ENCODE measurements at places on chromosomes 12 and 14. TPM values are rescaled to one million over a fixed set of nuclear protein-coding genes. Genes with fewer than 3 reads are reported as not detected.

UTP20 gene
- total RNA-seq, result 24.3 TPM

E2F7 gene
- total RNA-seq, result 5.2 TPM

TDG gene
- total RNA-seq, result 57.5 TPM

ZNF10 gene
- 48.7 TPM for total RNA-seq

OTUB2 gene
- total RNA-seq, result 3.8 TPM

SLC25A47 gene
- total RNA-seq, result 0.22 TPM

GZMH gene
- not detected for total RNA-seq

ANKRD33 gene
- 4.2 TPM for total RNA-seq

CCDC175 gene
- total RNA-seq, result 8.6 TPM

TBC1D30 gene
- 17.1 TPM for total RNA-seq

GMFB gene
- 96.9 TPM for total RNA-seq

MYF6 gene
- total RNA-seq, result 19.2 TPM

TMEM119 gene
- total RNA-seq, result 51.7 TPM

PLEKHG7 gene
- total RNA-seq, result 1.2 TPM

CLEC1B gene
- total RNA-seq, result 1.5 TPM

COPS7A gene
- 47.9 TPM for total RNA-seq

RND1 gene
- total RNA-seq, result 2.3 TPM

GDF3 gene
- total RNA-seq, result not detected

PLEKHD1 gene
- 2.0 TPM for total RNA-seq

NANOG gene
- not detected for total RNA-seq

TAS2R31 gene
- 30.5 TPM for total RNA-seq

ALDH2 gene
- total RNA-seq, result 31.5 TPM

KERA gene
- total RNA-seq, result 52.3 TPM

AICDA gene
- total RNA-seq, result 0.66 TPM

KRAS gene
- 32.5 TPM for total RNA-seq

ASCL1 gene
- total RNA-seq, result 42.0 TPM

KRT6C gene
- not detected for total RNA-seq

LARP4 gene
- total RNA-seq, result 98.0 TPM

FLRT2 gene
- 89.6 TPM for total RNA-seq

RFX4 gene
- 0.11 TPM for total RNA-seq

TEX52 gene
- total RNA-seq, result not detected

PDZRN4 gene
- total RNA-seq, result 5.2 TPM

FZD10 gene
- 4.5 TPM for total RNA-seq

SOX5 gene
- total RNA-seq, result 72.7 TPM

SAMD4A gene
- 34.7 TPM for total RNA-seq

TMEM233 gene
- total RNA-seq, result 0.49 TPM

GALNT16 gene
- total RNA-seq, result 20.3 TPM

FGD6 gene
- total RNA-seq, result 23.4 TPM

ELK3 gene
- total RNA-seq, result 25.6 TPM

SLC6A12 gene
- total RNA-seq, result 4.0 TPM

RIPK3 gene
- total RNA-seq, result 4.4 TPM

C1R gene
- total RNA-seq, result 94.5 TPM
